ENCODE measurements at places on chromosomes 16 and 17.

DNA sequence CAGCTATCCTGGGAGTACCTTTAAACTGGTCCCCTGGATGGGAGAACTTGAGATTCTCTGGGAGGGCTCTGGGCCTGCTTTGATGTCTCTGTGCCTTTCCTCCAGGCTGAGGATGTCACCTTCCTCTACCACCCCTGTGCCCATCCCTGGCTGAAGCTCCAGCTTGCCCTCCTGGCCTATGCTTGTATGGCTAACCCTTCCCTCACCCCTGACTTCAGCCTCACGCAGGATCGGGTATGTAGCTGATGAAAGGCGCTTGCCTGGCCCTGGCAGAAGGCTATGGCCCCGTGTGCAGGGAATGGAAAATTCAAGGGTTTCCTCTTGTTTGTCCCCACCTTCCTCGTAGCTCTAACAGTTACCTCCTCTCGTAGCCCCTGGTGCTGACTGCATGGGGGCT lies 3.0 kb downstream of the TP53I13 start:
- DNase-seq, result no peak

- no peak for DNase-seq
These were observed 4.9 kb upstream of the ANKFN1 start for GRCh38 chr17:56148333-56148732.

DNA sequence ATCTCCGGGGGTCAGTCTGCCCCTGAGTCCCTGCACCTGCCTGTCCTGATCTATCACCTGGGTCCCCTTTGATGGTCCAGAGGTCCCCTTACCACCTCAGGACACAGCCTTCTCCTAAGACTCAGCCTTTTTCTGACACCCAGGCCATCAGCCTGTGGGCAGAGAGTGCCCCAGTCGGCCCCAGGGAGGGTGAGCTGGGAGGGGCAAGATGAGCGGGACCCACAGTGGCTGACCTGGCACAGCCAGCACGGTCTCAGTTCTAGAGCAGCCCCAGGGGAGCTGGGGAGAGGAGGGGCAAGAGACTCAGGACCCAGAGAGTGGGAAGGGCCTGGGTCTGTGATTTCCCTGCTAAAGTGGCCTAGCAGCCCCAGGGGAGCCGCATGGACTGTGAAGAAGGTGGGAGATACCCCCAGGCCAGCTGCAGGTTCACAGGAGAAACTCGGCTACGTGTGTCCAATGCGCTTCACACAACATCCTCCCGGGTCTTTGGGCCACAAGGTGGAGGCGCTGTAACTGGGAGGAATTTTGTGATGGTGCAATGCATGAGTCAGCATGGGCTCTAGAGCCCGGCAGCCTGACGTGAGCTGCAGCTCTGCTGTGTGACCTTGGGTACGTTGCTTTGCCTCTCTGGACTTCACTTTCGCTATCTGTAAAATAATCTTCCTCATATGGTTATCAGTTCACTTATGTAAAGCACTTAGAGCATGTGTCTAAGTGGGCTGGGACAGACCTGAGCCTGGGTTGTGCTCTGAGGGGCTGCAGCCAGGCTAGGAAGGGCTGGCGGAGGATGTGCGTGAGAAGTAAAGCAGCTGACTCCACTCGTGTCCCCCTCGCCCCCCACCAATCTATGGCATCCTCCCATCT lies 67.2 kb upstream of the LHX1 start:
- no peak for DNase-seq

DNA sequence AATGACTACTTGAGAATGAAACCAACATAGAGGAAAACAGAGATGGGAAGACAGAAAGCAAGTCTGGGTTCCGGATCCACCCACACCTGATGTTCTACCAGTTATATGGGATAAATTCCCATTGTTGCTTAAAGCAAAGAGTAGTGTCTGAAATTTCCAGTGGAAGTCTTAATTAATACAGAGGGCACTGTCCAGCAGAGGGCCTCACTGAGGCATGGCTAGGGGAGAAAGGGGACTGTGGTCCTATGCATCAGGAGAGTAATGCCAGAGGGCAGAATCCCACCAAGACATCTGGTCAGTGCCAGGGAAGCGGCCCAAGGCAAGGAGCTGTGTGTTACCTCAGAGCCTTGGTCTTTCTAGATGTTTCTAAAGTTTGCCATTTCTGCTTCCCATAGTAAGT lies 7.5 kb upstream of the UMOD start:
- DNase-seq, result no peak

DNA sequence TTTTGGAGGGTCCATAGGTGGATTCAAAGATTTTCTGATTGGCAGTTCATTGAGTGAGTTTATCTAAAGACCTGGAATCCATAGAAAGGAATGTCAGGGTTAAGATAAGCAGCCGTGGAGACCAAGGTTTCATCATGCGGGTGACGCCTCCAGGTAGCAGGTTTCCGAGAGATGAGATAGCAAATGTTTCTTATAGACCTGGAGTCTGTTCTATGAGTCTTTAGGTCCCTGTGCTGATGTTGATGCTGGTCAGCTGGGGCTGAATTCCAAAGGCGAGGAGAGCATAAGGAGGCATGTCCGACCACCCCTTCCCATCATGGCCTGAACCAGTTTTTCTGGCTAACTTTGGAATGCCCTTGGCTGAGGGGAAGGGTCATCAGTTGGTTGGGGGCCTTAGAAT lies 80.2 kb downstream of the RAP1GAP2 start:
- no peak for DNase-seq

- DNase-seq, result no peak
These were observed 61.4 kb downstream of the KATNIP start for GRCh38 chr16:27611340-27611739.

DNA sequence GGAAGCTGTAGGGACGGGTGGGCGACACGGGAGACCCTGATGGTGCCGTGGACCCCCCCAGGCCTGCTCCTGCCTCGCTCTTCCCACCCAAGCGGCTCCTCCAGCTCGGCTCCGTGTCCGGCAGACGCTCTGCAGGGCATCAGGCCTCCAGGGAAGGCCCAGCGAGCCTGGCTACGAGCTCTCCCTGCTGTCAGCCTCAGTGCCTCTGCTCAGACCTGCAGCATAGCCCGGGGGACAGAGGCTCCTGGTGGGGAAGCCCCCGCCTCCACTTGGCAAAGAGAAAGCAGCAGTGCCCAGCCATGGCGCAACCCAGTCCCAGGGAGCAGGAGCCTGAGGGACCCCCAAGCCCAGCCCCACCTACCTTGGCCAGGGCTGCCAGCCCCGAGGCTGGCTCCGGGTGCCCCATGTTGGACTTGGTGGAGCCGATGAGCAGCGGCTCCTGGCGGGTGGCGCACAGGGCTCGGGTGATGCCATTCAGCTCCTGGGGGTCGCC lies 5.9 kb downstream of the FASN start:
- no peak for DNase-seq

All from hematopoietic multipotent progenitor cell treated with erythropoietin and hydrocortisone succinate and interleukin-3 and kit ligand, for 15 days (in vitro differentiated cells).